ENCODE measurements at places on chromosomes 12 and 14. TPM values are rescaled to one million over a fixed set of nuclear protein-coding genes. Genes with fewer than 3 reads are reported as not detected.
A peak's percentile ranks its signal among the peaks of the same experiment; 100 is the strongest.

DNA sequence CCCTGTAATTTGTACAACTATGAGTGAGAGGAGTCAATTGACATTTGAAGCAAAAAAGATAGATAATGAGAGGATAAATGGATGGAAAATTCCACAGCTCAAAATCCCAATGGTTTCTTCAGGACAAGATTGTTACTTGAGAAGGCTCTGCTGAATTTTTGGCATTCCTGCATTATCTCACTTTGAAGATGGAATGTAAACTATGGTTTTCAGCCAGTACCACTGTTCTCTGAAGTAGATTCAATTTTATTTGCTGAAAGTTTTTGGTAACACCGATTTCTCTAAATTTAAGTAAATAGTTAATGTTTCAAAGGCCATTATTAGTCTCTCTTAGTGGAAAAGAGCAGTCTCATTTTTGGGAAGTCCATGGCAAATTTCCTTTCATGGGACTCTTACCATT lies 121.9 kb upstream of the SLC38A2 start:
- DNase-seq, result no peak

DNA sequence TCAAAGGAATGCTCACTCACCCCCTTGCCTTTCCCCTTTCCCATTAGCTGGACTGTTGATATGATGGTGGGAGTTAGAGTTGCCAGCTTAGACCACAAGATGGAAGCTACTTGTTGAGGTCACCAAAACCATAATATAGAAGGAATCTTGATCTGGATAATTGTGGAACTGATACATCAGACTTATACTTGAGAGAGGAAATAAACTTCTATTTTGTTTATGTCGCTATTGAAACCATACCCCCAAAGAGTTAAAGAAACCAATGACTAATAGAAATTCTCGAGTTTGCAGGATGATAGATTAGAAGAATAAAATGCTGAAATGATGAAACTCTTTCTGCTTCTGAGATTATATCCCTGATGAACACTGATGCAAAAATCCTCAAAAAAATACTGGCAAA lies 37.9 kb downstream of the TDG start:
- DNase-seq, result no peak

DNA sequence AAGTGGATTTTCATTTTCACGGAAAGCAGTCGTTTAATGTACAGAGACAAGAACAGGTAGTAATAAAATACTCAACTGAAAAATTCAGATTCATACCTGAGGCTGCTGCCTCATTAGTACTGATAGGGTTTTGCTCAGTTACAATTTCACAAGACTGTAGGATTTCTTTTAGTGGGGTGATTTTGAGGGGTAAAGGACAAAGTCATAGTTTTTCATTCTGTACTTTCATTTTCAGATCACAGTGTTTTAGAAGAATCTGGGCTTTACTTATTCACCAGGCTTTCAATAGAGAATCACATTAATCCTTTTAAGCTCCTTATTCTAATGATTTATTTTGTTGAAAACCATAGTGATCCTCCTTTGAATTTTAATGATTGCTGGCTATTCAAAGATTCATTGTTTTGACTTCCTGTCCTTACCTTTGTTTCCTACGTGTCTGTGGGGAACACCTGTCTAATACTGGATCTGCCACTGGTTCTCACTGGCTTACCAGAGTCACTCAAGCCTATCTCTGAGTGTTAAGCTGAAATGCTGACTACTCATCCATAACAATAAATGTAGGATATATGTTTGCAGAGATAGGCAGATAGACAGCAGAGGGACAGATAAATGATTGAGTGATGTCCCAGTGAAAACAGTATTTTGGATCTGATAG lies 243.8 kb upstream of the NPAS3 start:
- DNase-seq, result no peak

GRCh38 chr14:54025661-54026060 lies 69.0 kb upstream of the BMP4 start:
- no peak for DNase-seq

DNA sequence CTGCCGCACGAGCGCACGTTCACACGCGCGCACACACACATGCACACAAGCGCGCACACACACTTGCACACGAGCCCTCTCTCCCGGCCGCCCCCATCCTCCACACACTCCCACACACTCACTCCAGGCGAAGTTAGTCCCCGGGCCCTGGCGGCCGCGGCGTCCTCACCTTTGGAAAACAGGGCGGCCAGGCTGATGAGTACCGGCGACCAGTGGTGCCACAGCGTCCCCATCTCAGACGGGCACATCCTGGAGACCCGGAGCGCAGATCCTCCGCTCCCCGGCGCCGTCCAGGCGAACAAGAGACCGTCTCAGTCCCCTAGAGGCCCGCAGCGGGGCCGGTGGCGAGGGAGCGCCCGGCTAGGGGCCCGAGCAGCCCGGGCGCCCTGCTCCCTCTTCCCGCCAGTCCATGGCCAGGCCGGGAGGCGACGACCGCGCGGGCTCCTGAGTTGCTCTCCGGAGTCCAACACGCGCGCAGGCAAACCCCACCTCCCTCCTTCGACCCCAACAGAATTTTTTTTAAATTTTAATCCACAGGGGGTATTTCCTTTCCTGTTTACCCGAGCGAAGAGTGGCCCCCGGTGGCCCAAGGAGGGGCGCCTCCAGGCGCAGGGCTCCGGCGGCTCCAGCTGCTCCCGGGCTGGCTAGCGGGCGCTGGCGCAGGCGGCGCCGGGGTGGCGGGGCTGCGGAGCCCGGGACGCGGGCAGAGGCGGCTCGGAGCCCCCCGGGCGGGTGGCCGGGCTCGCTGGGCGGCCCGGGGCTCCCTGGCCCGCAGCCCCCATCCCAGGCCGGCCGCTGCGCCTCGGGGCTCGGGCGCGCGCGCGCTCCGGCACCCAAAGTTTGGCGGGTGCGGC lies 506 bp downstream of the TMEM132D start:
- no peak for DNase-seq

GRCh38 chr12:15020156-15020555 lies 47.3 kb downstream of the PDE6H start:
- no peak for DNase-seq

- DNase-seq, result no peak
Measured at GRCh38 chr12:66587912-66588311, 91.0 kb downstream of the GRIP1 start.

GRCh38 chr12:56141946-56142784 lies 10.2 kb upstream of the MYL6B start:
- DNase-seq, result no peak

DNA sequence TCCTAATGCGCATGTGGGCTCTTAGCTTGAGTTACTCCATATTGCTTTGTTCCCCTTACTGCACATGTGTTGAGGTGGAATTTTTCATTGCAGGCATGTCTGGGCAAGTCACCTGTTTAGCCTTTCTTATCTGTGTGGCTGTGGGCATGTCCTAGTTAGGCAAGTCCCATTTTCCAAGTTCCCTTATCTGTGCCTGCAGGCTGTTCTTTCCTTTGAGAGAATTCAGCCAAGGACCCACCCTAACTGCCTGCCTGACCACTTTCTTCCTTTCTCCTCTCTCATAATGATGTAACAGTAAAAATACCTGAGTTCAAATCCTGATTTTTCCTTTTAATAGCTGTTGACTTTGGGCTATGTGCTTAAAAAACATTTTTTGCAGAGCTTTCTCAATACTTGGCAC lies 870.6 kb downstream of the NRXN3 start:
- DNase-seq, result no peak

DNA sequence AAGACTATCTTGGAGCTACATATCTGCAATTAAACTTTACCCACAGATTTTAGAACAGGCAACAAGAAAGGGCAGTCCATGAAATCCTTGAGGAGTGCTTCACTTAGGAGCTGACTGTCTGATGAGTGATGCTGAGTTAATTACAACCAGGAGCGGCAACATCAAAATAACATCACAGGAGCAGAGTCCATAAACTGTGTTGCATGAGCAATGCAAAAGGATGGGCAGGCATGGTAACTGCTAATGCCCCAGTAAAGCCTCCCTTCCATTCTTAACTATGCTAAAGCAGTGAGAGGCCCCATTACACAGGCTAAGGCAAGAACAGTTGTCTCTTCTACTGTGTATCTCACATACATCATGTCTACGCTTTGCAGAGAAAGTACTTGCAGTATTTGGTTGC lies 156.6 kb downstream of the PAX9 start:
- DNase-seq, result no peak

DNA sequence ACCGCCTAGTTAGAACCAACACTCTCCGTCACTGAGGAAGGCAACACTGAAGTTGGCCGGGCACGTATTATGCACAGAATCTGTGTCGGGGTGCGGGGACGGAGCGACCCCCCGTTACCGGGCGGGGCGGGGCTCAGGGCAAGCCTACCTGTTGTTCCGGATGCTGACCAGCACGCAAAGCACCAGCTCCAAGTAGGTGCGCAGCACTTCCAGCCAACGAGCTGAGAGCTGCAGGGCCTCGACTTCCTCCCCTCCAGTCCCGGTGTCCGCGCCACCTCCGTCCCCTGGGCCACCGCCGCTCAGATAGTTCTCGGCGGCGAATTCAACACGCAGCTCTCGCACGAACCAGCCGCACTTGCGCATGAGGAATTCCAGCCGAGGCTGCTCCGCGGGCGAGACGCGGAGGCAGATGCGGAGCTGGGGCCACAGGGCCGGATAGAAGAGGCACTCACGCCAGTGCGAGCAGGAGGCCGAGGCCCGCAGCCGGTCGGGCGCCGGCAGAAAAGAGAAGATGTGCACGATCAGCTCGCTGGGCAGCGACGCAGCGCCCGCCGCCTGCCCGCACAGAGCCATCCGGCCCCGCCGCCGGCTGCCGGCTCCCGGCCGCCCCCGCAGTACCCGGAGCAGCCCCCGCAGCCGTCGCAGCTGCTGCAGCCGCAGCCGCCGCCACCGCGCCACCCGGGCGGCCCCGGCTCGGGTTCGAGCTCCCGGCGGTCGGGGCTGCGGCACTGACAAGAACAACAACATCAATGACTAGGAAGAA lies 636 bp downstream of the FBXO33 start:
- DNase-seq, result peak; percentile 48

GRCh38 chr12:27771481-27772327 lies 8.3 kb upstream of the KLHL42 start:
- no peak for DNase-seq

GRCh38 chr14:71734076-71734475 lies 198.2 kb upstream of the RGS6 start:
- no peak for DNase-seq

GRCh38 chr12:109885616-109886015 lies 5.3 kb upstream of the GLTP start:
- DNase-seq, result no peak

DNA sequence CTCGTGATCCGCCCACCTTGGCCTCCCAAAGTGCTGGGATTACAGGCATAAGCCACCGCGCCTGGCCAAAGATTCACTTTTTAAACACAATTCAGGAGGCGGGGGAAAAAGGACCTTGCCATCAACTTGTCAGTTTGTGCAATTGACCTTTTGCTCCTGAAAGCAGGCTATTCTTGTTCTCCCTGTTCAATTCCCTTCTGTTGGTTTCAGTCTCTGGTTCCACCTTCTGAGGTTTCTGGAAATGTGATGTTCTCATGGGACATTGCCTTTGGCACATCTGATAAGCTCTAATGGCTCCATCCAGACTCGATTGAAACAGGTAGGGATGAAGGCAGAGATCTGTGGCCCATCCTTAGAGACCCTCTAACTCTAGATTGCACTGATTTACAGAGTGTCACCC lies 17.9 kb upstream of the CCDC85C start:
- no peak for DNase-seq

DNA sequence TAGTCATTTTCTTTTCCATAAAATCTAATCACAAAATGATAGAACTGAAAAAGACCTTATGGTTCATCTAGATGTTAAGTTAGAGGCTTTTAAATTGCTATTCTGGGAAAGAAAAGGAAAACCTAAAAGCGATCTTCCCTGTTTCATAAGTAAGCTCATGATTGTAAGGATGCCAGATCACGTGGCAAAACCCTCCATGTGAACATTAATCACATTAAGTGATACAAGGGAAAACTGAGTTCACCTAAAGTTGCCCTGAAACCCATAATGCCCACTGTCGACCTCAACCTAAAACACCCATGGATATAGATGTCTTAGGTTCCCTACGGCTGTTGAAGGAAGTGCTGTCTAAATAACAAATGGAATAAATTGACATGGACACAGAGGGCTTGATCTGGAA lies 3.0 kb upstream of the STXBP6 start:
- no peak for DNase-seq

- DNase-seq, result no peak
Measured at GRCh38 chr12:30696103-30696408, 387 bp upstream of the IPO8 start.

DNA sequence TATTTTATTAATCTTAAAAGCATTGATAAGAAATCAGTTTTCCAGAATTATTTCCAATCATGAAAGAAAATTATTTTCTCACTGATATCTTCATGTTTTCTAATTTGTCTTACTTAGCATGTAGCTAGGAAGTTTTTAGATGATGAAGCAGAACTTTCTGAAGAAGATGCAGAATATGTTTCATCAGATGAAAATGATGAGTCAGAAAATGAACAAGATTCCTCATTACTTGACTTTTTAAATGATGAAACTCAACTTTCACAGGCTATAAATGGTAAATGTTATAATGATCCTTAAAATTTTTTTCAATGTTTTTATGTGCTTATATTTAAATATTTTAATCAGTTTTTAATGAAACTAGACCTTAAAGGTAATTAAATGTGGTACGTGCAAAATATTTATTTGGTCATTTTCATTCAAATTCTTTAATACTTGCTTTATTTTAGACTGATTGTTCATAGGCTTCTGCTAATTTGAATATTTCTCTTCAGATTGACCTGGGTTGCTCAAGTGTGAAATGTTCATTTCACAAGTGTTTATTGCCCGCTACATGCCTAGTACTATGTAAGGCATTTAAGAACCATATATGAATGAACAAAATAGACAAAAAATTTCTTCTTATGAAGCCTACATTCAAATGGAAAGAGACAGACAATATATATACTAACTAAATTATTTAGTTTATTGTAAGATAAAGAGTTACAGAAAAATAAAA lies 49.5 kb downstream of the FANCM start:
- no peak for DNase-seq

DNA sequence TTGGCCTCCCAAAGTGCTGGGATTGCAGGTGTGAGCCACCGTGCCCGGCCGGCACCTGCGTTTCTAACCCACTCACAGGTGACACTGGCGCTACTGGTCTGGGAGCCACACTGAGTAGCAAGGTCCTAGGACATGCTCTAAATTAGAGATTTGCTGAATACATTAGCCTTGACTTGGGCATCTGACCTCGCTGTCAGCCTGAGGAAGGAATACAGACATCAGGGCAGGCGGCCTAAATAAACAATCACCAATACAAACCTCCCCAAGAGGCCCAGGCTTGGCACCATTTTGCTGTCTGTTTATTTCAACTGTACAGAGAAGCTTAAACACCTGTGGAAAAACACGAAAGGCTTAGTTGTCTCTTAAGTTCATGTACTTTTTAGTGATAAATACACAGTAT lies 27.5 kb downstream of the P2RX4 start:
- no peak for DNase-seq

GRCh38 chr12:57127101-57127725 lies 1.1 kb upstream of the LRP1 start:
- DNase-seq, result peak; percentile 67

TAS2R46 gene
- 0.34 TPM for polyA plus RNA-seq

KRT6A gene
- polyA plus RNA-seq, result not detected

CLMN gene
- polyA plus RNA-seq, result 12.6 TPM

C12orf54 gene
- polyA plus RNA-seq, result 1.7 TPM

GALNT8 gene
- 1.4 TPM for polyA plus RNA-seq

OR6S1 gene
- polyA plus RNA-seq, result not detected

LBHD2 gene
- polyA plus RNA-seq, result not detected

SOX5 gene
- polyA plus RNA-seq, result 35.5 TPM

CCDC60 gene
- polyA plus RNA-seq, result 1.6 TPM

ENDOU gene
- polyA plus RNA-seq, result 0.58 TPM

BHLHE41 gene
- polyA plus RNA-seq, result 1.0 TPM

VDR gene
- 1.1 TPM for polyA plus RNA-seq

RDH5 gene
- 9.6 TPM for polyA plus RNA-seq

KRT83 gene
- not detected for polyA plus RNA-seq
